T-helper 2 cell treated with Interferon-gamma antibody and Interleukin-4, amounts not matched to agents 5 μg/mL and 100 μg/mL, for 36 hours (primary cell): ENCODE measurements at places on chromosomes 5 and 9.

DNA sequence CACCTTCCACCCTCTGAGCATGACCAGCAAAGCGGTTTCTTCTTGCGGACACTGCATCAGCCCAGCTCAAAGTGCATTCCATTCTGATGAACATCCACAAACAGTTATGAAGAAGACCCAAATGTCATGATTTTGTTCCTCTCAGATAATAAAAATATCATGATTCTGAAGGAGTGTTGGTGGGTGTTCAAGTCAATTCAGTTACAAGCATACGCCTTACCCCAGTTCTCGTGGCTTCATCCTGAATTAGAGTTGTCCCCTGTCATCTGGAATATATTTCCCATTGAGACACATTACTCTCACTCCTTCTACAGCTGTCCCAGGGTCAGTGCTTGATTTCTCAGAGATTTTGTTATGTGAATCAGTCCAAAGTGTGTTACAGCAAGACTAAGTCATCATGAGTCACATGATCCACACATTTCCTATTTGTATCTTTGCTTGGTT lies 325.4 kb downstream of the RFX3 start:
- no peak for DNase-seq

- peak; percentile 79 for DNase-seq
Measured at GRCh38 chr9:136700959-136701667, 11.3 kb upstream of the DIPK1B start.

GRCh38 chr5:65704621-65705239 lies 17.2 kb downstream of the SGTB start:
- DNase-seq = no peak

- no peak for DNase-seq
Measured at GRCh38 chr5:42855386-42855785, 43.7 kb upstream of the SELENOP start.

GRCh38 chr5:150034662-150035061 lies 34.1 kb downstream of the HMGXB3 start:
- no peak for DNase-seq
